ENCODE measurements at places on chromosomes 5 and 9.

- DNase-seq: no peak
Observed at GRCh38 chr9:136750526-136750925, 2.2 kb upstream of the LCN6 start.

DNA sequence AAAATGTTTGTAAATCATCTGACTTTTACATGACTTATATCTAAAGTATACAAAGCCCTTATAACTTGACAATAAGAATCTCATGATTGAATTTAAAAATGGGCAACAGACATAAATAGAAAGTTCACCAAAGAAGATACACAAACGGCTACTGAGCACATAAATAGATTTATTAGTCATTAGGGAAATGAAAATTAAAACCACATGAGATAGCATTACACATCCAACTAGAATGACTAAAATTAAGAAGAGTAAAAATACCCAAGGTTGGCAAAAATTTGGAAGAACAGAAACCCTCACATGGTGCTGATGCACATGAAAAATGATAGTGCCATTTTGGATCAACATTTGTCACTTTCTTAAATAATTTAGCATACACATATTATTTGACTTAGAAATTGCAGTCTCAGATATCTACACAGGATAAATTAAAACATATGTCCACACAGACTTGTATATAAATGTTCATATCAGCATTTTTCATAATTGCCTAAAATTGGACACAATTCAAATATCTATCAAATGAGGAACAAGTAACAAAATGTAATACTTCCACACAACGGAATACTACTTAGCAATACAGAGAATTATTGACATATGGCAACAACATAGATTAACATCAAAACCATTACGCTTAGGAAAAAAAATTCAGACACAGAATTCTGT lies 359.1 kb upstream of the DAB2 start:
- DNase-seq: no peak

DNA sequence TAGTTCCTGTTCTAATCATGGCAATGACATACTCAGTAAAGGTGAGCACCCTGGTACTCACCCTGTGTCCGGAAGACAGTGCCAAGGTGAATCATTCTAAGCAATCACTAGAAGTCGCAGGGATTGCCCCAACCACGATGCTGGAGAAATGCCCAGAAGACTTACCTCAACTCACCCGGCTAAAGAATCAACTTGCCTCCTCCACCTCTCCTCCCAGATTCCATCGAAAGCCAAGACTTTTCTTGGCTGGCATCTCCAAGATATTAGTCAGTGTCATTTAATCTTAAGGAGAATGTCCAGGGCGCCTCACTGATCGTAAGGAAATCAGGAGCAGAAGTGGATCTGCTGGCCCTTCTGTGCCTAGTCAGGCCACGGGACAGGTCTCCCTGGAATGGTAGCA lies 204.9 kb downstream of the ERCC6L2 start:
- no peak for DNase-seq

GRCh38 chr9:100071271-100071670 lies 27.5 kb downstream of the ERP44 start:
- DNase-seq: no peak

DNA sequence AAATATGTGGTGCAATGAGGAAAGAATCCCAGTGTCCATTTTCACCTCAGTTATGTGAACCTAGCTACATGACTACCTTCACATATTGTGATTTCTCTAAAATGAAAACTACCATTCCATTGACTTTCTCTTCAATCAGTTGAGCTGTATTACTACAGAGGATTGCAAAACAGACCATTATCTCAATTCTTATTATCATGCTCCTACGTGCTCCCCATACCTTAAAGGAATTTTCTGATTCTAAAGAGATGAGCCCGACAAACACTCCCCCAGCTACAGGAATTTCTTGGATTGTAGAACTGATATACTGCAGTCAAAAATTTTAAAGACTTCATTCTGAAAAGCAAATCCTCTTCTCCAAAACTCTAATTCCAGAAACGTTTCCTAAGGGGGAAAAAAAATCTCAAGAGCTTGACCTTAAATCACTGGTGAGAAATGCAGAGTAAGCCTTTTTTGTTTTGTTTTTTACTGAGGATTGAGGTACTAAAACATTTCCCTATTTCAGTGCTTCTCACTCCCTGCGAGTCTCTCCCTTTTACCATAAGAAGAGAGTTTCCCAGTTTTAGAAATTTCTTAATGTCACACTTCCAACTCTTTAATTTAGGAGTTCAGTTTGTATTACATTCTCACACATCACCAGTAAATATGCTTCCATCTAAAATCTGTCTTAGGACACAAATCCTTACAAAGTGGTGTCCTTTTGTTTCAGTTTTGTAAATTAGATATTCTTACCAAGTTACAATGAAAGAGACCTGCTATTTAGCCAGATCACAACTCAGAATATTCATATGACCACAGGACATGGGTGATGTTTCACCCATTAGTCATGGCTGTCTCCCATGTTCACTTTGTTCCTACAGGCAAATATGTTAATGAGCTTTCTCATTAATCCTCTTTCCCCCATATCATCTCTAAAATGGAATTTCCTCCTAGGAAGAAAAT lies 203.8 kb downstream of the TSSK1B start:
- DNase-seq: no peak

GRCh38 chr5:59326596-59326995 lies 566.9 kb downstream of the PDE4D start:
- DNase-seq: no peak

- no peak for DNase-seq
Observed at GRCh38 chr5:76591366-76591765, 31.8 kb downstream of the F2RL2 start.

GRCh38 chr5:120159155-120159554 lies 304.9 kb upstream of the PRR16 start:
- no peak for DNase-seq

DNA sequence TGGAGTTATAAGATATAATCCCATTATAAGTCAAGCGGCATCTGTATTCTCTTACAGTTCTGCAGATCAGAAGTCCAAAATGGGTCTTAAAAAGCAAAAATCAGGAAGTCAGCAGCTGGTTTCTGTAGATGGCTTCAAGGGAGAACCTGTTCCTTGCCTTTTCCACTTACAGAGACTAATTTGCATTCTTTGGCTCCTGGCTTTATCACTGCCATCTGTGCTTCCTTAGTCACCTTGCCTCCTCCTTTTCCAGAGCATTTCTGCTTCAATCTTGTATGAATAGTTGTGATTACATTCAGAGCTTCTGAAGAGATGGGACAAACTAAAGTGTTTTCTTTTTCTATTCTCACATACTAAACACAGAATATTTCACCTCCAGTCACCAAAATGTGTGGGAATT lies 647.3 kb upstream of the GRAMD2B start:
- no peak for DNase-seq

GRCh38 chr5:79642210-79642609 lies 30.0 kb downstream of the TENT2 start:
- DNase-seq: no peak

DNA sequence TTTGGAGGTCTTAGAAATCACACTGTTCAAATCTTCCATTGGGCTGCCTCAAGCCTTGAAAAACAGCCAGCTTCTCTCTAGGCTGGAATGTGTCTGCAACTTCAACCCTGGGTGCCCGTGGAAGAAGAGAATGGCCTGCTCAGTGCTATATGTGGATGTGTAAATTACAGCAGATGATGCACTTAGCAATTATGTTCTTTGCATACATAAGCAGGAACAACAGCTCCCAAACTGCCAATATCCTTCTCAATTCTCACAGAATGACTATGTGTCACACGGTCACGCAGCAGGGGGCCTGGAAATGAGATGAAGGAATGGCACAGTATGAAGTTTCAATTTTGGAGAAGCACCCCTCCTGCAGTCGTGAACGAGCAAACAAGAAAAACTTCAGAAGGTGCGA lies 175.2 kb upstream of the SMARCA2 start:
- no peak for DNase-seq

DNA sequence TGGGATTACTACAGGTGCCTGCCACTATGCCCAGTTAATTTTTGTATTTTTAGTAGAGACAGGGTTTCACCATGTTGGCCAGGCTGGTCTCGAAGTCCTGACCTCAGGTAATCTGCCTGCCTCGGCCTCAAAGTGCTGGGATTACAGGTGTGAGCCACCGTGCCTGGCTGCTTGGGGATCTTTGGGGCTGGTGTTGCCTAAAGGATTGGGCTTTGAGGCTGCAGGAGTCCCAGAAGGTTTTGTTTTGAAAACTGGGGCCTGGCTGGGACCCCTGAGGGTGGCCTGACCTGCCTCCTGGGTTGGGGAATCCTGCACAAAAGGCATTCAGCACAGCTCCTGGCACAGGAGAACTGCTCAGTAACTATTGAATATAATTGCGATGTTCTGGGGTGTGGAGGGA lies 25.1 kb upstream of the SHB start:
- DNase-seq: no peak

DNA sequence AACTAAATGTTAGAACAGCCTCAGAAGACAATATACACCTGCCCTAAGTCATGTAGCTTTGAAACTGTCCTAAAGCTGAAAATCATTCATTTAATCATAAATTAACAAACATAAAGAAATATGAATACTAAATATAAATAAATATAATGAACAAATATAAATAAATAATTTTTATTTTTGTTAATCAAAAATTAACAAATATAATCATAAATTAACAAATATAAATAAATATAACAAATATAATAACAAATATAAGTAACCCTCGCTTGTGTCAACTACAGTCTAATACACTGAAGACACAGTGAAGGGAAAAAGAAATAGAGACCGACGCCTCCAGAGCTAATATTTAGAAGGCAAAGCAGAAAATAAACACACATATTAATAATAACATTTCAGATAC lies 527.3 kb downstream of the CYLC2 start:
- no peak for DNase-seq

DNA sequence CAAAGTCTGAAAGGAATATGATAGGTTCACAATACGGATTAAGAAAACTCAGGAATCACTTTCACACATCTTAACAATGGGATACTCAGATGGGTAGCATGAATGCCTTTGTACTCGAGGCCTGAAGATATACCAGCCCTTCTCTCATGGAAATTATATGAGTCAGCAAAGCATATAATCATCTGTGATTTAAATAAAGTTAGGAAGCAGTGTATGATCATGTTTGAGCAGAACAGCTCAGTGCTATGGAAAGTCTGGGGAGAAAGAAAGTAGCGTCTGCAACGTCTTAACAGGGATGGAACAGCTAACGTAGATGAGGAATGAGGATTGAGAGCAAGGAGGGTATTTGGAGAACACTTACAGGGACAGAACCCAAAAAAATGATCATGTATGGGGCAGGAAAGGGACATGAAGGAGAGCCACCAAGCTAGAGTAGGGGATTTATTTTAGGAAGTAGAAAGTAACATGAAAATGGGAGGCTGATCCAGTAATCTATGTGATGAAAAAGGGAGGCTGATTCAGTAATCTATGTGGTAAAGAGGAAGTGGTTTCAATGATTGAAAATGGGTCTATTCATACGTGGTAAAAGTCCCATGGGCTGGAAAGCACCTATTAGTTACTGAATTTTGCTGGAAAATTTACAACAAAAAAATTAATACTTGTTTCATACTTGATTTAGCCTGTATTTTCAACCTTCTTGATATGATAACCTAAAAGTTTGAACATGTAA lies 85.9 kb downstream of the GNA14 start:
- DNase-seq: no peak

DNA sequence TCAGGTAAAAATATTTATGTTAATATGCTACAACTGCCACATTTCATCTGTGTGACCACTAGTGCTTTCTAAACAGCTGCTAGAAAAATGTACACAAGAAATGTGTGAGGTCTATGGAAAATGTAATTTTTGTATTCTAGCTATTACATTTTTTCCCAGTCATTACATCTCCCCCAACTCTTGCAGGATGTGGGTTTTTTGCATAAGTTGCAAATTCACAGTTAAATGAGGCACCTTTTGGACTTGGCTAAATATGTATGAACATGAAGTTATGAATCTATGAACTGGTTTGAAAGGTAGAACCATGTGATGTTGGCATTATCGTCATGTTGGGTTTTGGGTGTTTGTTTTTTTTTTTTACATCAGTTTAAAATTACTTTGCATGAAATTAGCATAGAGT lies 590.4 kb upstream of the WWC1 start:
- DNase-seq: no peak

DNA sequence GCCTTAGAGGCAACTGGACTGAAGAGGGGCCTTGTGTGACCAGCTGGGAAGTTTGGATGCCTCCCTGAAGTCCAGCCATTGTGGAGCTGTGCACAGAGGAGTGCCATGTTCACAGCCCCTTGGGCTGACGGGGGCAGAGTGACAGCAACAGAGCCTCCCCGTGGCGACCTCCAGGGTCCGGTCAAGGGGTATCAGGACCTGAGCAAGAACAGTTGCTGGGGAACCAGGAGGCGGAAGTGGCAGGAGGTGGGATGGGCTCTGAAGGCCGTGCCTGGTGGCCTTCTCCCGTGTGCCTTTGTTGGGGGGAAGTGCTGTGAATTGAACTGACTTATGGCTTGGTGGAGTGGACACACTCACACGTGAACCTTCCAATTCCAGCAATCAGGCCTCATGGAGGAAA lies 14.0 kb downstream of the BNIP1 start:
- no peak for DNase-seq

DNA sequence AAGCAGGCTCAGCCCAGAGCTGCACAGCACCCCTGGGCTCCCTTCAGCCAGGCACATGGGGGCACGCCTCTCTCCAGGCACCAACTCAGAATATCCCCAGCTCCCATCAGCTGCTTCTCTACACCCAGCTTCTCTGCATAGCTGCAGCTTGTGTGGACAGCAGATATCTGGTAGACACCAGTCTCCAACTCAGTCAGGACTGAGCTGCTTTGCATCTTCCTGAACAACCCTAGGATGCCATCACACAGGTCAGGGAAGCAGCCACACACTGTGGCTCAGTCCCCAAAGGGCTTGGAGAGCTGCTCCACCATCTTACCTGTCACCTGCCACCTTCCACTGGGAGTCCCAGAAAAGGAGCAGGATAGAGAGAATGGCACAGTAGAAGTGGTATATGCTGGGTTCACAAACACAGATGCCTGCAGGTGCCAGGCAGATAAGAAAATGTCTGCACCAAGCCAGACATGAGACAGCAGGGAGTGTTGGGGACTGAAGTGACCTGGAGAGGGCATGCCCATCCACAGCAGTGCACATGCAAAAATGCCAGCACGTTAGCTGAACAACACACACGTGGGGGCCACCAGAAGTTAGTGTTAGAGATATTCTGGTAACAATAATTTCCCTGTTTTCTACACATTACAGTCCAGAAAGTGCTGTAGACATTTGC lies 42.0 kb downstream of the THBS4 start:
- no peak for DNase-seq

- no peak for DNase-seq
Observed at GRCh38 chr9:38421498-38422211, 2.6 kb downstream of the IGFBPL1 start.

GRCh38 chr5:69078921-69079540 lies 14.8 kb upstream of the SLC30A5 start:
- DNase-seq: no peak

GRCh38 chr9:13023498-13023897 lies 248.7 kb downstream of the LURAP1L start:
- no peak for DNase-seq

- DNase-seq: no peak
Observed at GRCh38 chr5:32942225-32942989, 231.3 kb downstream of the NPR3 start.

Data from stimulated activated CD4-positive, alpha-beta T cell treated with anti-CD3 and anti-CD28 coated beads, Interleukin-2, amount 100 ng/mL, for 24 hours (primary cell).